Activated T-helper 1 cell treated with anti-CD3 and anti-CD28 coated beads, Interleukin-2, amount 50 U/mL, for 16 hours (primary cell): ENCODE measurements at places on chromosomes 7 and 10.

DNA sequence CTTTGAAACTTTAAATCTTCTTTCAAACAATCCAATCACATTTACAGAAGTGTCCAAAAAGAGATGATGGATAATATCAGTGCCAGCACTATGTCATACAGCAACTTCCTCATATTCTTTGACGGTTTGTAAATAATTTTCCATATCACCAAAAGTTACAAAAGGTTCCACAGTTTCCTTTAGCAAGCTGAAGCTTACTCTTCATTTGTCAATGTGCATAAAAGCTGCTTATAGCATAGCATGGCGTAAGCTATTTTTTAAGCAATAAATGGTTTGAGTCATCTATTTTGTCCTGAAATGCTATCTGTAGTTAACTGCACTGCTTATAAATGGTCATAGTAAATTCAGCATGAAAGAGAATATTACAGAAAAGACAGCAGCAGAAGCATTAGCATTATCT lies 95.1 kb downstream of the ETV1 start:
- DNase-seq = no peak

DNA sequence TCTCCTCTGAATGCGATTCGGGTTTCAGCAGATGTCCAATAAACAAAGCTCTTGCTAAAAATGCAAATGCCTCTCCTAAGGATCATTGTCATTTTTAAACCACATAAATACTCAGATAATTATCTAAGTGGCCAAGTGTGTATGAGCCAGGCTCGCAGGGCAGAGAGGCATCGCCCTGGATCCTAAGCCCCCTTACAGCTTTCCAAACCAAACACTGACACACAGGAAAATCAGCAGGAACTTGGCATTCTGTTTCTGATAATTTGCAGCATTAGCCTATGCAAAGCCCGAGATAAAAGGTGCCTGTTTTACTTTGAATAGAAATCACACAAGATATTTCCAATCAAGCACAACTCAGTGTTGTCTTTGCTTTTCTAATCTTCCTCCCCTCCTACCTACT lies 134.4 kb downstream of the ABCA13 start:
- DNase-seq = no peak

GRCh38 chr10:64288404-64288803 lies 767.2 kb downstream of the REEP3 start:
- DNase-seq = no peak

- DNase-seq = no peak
These were observed 132.1 kb downstream of the EGFR start for GRCh38 chr7:55150709-55151451.

DNA sequence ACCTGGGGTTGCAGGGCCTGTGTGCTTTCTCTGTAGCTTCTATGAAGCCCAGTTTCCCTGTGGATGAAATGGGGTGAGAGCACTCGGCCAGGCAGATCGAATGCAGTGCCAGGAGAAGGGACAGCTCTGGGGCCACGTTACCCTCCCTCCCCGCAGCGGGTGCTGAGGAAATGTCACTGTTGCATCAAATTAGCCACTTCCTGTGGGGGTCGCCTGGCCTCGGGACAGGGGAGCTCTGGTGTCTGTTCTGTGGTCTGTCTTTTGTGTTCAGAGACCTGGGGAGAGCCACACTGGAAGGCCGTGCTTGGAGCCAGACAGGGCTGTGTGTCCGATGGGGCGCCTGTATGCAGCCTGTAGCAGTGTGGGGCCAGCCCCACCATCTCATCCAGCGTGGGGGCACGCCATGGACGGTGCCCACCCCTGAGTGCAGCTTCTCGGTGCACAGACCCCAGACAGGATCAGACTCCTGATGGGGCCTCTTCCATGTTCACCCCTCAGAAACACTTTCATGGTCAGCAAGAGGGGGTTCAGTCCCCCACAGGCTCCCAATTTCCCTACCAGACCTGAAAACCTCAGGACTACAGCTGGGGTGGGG lies 13.6 kb downstream of the TTYH3 start:
- no peak for DNase-seq

GRCh38 chr10:46231087-46231486 lies 55.7 kb upstream of the ANTXRL start:
- no peak for DNase-seq

DNA sequence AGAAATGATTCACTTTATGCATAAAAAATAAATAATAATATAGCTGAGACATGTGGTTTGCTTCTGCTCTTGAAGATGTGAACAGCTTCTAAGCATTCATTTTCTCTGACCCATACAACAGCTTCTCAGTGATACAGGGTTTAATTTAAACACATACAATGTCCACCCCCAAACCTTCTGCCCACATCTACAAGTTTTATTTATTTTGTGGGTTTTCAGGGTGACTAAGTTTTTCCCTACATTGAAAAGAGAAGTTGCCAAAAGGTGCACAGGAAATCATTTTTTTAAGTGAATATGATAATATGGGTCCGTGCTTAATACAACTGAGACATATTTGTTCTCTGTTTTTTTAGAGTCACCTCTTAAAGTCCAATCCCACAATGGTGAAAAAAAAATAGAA lies 17.2 kb downstream of the INHBA start:
- no peak for DNase-seq

GRCh38 chr7:54782829-54783228 lies 23.8 kb upstream of the SEC61G start:
- DNase-seq = no peak

- DNase-seq = no peak
These were observed 322.5 kb upstream of the ZMIZ1 start for GRCh38 chr10:78746155-78746763.

GRCh38 chr10:113754768-113755167 lies 3.3 kb downstream of the PLEKHS1 start:
- DNase-seq = no peak
